Naive thymus-derived CD8-positive, alpha-beta T cell (primary cell): ENCODE measurements at places on chromosomes 16 and 17. TPM values are rescaled to one million over a fixed set of nuclear protein-coding genes. Genes with fewer than 3 reads are reported as not detected.

The SERPINF2 gene
- 0.10 TPM for polyA plus RNA-seq

The NEURL4 gene
- polyA plus RNA-seq = 2.7 TPM

The TEKT5 gene
- not detected for polyA plus RNA-seq

The CMTM2 gene
- polyA plus RNA-seq = 0.18 TPM
